ENCODE measurements at places on chromosomes 3 and 15.
A peak's percentile ranks its signal among the peaks of the same experiment; 100 is the strongest.

DNA sequence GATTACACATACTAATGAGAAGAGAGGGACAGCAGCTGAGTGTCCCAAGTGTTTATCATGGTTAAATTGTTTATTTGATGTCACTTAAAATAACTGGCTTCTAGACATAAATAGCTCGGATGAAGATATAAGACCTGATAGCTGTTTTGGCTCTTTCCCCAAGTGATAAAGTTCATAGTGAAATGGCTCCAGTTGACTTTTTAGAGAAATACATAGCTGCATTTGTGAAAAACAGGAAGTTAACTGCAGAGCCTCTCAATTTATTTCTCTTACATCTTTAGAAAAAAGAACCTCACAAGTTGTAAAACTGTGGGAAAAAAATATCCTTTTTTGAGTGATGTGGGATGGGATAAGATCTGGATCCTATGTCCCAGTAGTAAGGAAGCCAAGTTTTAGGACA is 332.9 kb upstream of the RASGRP1 start:
- DNase-seq = no peak

GRCh38 chr3:195056506-195056905 is 214.5 kb downstream of the XXYLT1 start:
- DNase-seq = no peak

DNA sequence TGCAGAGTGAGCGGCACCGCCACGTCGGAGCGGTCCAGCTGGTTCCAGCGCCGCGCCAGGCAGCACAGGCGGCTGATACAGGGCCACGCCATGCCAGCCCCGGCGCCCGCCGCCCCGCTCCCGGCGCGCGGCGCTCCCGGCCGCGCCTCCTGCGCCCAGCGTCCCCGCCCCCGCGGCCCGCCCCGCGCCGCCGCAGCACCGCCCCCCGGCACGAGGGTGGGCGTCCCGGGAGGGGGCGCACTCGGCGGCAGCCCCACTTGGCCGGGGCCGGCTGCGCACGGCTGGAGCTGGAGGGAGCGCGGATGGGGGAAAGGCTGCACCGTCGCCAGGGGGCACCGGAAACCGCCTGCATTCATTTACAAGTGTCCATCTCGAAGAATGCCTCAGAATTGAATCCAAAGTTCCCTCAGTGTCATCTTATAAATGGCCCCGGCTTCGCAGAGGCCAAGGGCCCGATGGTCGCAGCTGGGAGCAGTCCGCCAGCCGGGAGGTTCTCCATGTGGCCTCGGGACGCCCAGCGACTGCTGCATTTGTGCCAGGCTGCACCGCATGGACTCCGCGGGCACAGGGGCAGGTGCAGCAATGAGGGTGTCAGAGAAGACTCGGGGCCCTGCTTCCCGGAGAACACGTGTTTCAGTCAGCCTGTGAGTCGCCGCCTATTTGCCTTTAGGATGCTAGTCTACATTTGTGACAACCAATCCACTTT is at the start of gene MAP6D1:
MAP6D1 (minus strand) TSS at position 122 of the 706 bp plus-strand sequence; CDS start at position 92, 30 bp downstream.
- DNase-seq = peak; percentile 45

GRCh38 chr15:33124279-33124678 is 70.2 kb downstream of the FMN1 start:
- DNase-seq = no peak

DNA sequence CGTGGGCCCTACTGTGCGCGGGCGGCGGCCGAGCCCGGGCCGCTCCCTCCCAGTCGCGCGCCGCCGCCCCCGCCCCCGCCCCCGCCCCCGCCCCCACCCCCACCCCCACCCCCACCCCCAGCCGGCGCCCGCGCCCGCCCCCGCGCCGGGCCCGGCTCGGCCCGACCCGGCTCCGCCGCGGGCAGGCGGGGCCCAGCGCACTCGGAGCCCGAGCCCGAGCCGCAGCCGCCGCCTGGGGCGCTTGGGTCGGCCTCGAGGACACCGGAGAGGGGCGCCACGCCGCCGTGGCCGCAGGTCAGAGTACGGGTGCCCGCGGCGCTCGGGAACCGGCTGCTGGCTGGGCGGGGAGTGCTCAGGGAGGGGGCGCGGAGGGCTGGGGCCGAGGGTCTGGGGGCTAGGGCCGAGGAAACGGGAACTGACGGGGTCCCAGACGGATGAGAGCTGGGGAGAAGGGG is 1.1 kb upstream of the PPARG start:
- DNase-seq = peak; percentile 7

GRCh38 chr3:191136347-191136746 is 62.7 kb upstream of the OSTN start:
- no peak for DNase-seq

- no peak for DNase-seq
These were observed 168.2 kb downstream of the CBLB start for GRCh38 chr3:105700575-105700974.

- no peak for DNase-seq
These were observed 751 bp upstream of the PLA2G4E start for GRCh38 chr15:42021593-42021992.

- DNase-seq = no peak
These were observed 10.7 kb upstream of the ZXDC start for GRCh38 chr3:126486360-126486847.

Measured in stimulated activated CD8-positive, alpha-beta memory T cell treated with anti-CD3 and anti-CD28 coated beads, Interleukin-2, amount 100 ng/mL, for 48 hours (primary cell).